NCI-H524 treated with DMSO at 0.1 percent for 48 hours (cell line): ENCODE measurements at places on chromosomes 5 and 9.

DNA sequence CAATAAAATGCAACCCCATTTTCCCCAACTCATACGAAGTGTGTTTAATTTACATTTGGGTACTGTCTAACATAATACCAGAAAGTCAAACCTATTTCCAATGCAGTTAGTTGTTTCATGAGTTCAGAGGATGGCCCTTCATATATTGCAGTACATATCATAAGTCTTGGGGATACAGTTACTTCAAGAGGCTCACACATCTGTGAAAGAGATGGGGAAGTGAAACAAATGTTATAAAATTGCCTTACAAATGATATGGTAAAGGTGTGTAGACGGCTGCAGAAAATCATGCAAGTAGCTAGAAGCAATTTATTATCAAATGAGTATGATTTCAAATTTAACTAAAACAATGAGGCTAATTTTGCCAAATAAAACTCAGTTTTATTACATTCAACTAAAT is 219.0 kb upstream of the CDH12 start:
- DNase-seq = no peak

GRCh38 chr9:12670006-12670405 is 23.2 kb upstream of the TYRP1 start:
- peak; percentile 8 for DNase-seq

DNA sequence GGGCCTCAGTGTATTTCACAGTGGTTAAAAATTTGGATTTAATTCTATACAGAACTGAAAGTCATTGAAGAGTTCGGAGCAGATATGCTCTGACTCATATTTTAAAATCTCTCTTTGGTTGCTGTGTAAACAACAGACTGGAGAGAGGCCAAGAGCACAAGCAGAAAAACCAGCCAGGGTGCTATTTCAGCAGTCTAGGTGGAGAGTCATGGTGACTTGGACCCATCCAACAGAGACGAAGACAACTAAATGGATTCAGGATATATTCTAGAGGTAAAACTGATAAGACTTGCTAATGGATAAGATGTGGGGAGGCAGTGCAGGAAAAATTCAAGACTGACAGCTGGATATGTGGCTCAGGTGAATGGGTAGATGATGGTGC is 168.9 kb downstream of the MAPKAP1 start:
- DNase-seq = no peak

- no peak for DNase-seq
These were observed 20.6 kb downstream of the GGTA1 start for GRCh38 chr9:121478816-121479676.

- no peak for DNase-seq
These were observed 5.5 kb upstream of the DNAJC21 start for GRCh38 chr5:34923694-34924461.

GRCh38 chr5:72456391-72457074 is 50.7 kb downstream of the ZNF366 start:
- peak; percentile 9 for DNase-seq

DNA sequence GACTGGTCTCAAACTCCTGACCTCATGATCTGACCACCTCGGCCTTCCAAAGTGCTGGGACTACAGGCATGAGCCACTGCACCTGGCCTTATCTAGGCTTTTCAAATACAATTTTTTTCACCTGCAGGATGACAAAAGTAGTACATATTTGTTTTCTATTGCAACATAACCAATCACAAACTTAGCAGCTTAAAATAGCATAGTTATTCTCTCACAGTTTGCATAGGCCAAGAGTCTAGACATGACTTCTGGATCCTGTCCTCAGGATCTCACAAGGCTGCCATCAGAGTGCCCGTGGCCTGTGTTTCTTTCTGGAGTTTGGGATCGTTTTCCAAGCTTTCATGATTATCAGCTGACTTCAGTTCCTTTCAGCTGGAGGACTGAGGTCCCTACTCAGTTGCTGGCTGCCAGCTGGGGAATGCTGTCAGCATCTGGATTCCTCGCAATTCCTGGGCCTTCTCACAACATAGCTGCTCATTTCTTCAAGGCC is 348.9 kb downstream of the ARHGEF28 start:
- no peak for DNase-seq

- DNase-seq = no peak
These were observed 8.8 kb downstream of the PAX5 start for GRCh38 chr9:37025071-37025822.

- no peak for DNase-seq
These were observed 7.2 kb downstream of the SLC6A3 start for GRCh38 chr5:1437876-1438559.

GRCh38 chr5:433836-434235 is 9.1 kb upstream of the EXOC3 start:
- DNase-seq = no peak

DNA sequence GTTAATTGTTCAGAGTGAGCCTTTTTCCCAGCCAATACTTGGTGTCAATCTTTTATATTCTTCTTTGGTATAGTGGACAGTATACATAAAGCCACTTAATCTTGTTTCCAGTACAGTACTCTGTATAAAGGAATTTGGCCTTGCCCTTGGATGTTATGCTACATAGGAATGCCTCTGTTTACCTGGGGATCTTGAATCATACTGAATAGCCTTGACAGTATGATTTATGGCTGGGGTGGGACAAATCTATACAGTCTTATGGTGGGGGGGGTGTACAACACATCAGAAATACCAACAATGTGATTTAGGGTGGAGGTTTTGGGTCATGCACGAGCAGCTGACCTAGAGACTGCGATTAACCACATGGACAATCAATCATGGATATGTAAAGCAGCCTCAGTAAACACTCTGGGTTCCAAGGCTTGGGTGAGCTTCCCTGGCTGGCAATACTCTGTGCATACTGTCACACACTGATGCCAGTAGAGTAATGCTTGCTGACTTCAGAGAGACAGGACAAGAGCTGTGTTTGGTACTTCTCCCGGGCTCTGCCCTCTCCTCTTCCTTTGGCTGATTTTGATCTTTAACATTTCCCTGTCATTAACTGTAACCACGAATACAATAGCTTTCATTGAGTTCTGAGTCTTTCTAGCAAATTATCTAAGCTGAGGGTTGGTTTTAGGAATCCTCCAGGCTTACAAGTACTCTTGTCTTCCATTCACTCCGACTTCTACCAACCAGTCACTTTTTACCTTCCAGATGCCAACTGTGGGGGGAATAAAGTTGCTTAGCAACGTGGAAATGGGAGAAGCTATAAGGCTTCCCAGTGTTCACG is 84.6 kb downstream of the IARS1 start:
- DNase-seq = no peak

DNA sequence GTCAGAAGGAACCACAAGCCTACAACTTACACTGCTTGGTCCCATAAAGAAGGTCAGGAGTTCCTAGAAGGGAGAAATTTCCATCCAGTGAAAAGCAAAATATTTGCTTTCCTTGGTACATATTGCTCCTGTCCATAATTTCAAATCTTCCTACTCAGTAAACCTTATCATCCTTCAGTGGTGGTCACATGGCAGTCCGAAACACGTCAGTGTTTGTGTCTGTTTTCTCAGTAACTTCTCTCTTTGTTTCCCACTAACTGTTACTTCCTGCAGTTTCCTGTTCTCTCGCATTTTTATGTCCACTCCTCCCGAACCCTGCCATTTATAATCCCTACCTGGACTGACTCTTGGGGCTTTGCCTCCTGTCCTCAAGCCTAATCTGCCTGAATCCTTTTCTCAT is 129.1 kb downstream of the FANCC start:
- DNase-seq = no peak

DNA sequence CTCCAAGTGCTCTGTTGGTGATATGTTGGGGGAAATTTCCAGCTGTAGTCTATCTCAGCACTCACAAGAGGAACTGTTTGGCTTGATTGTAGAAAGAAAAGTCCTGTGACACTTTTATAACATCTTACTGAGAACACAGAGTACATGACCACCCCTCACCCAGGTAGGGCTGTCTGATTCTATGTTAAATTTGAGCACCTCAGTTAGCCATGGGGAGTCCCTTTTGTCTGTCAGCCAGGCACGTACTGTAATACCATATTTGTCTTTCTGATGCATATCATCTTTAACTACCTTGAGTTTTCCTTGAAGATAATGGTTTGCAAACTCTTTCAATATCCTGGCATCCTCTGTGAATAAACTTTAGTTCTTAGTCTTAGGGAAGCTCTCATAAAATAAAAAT is 164.5 kb downstream of the IZUMO3 start:
- DNase-seq = no peak

DNA sequence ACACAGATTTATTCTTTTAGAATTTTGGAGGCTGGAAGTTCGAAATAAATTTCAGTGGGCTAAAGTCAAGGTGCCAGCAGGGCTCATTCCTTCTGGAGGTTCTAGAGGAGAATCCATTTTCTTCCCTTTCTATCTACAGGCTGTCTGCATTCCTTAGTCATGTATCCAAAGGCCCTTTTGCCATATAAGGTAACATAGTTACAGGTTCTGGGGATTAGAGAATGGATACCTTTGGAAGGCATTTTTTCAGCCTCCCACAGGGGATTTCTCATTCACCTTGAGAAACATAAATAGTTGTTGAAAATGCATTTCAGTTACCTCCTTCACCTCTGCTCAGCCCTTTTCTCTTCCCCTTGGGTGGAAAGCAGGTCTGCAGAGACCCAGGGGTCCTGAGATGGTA is 280.0 kb upstream of the MAP3K1 start:
- DNase-seq = no peak

DNA sequence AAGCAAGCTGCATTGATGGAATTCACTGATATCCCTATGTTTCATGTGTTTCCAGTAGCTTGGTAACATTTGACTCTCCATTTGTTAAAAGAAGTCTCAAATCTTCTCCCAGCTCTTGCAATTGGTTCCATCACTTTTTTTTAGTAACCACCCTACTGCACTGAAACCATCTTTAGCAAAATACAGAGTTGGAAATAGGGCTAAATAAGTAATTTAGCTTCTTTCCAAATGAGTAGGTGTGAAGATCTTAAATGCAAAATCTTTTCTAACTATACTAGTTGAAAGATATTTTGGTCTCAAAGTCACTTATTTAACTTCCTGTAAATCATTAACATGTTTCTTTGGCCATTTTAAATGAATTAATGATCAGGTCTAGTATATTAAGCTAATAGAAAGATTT is 138.1 kb downstream of the DIRAS2 start:
- DNase-seq = no peak

DNA sequence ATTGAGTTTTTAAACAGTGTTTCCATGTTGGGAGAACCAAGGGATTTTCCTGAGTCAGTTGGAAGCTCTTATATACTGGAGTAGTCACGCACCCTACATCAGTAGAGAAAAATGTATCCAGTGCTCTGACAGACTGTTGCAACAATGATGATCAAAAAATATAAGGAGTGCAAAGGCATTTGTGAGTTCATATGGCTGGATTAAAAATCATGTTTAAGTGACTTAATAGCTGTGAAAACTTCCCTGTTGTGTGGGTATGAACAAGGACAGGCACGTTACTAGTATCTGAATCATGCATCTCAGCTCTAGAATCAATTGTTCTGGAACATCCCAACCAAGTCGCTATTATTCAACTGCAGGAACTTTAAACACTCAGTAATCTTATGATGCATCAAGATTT is 229.7 kb downstream of the ROR2 start:
- no peak for DNase-seq

DNA sequence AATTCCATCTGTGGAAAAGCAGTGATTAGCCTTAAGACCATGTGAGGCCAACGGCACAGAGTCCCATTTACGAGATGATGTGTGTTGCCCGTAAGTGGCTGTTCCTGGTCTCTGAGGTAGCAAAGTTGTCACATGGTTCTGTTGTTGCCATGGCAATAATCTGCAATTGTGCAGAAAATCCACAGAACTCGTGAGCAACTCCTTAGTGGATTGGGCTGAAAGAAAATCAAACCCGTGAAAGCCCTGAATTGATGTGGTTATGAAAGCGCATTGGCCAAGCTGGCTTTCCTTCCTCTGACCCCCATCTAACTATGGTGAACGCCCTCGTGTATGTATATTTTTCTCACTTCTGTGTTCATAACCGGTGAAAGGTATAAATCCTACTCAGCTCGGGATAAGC is 614.7 kb downstream of the EBF1 start:
- no peak for DNase-seq

DNA sequence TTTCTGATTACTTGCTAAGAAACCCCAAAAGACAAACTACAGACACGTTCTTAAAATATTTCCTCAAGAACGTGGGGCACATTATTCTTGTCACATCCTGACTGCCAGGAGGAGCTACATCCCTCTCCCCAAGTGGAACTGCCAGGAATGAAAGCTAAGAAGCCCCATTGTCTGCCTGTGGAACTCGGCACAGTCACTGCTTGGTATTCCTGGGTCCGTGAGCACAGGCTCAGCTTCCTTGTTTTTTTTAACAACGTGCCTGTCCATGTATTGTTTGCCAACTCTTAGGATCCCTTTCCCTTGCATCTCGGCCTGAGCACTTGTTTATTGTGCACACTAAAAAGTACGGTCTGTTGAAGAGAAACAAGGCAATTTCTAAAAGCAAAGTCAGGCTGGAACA is 47.0 kb upstream of the SELENOP start:
- DNase-seq = no peak

- no peak for DNase-seq
These were observed 208.0 kb upstream of the ANKRD55 start for GRCh38 chr5:56440871-56441740.

- no peak for DNase-seq
These were observed 159.8 kb downstream of the SLF1 start for GRCh38 chr5:94778299-94778698.

GRCh38 chr9:129891569-129891968 is 56.3 kb downstream of the USP20 start:
- no peak for DNase-seq

DNA sequence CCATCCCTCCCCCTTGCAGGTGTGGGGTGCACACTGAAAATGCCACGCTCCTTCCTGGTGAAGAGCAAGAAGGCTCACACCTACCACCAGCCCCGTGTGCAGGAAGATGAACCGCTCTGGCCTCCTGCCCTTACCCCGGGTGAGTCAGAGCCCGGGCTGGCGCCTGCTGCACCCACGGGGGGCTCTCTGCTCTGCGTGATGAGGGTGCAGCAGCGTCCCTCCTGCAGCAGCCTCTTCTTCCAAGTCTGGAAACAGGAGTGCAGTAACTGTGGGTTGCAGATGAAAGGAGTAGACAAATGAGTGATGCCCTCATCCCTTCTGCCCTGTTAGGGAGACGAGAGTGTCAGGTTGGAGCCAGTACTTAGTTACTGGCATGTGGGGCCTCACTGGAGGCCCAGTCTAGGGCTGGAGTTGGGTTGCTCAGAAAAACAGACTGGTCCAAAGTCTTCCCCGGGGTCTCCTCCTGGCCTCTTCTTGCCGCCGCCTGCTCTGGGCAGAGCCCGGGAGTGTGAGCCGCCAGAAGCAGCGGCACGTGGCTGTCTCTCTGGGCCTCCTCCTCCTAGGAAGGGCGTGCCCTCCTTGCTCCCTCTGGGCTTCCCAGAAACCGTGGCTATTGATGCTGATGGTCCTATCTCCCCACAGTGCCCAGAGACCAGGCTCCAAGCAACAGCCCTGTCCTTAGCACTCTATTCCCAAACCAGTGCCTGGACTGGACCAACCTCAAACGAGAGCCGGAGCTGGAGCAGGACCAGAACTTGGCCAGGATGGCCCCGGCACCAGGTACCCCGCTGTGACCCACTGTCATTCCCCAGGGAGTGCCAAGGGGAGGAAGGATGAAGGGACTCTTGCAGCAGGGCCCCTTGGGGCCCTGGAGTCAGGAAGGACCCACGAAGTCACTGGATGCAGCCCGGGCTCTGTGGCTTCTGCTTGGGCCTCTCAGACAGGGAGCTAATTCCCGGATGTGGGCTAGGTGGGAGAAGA is 8.4 kb downstream of the GFI1B start:
- no peak for DNase-seq

GRCh38 chr5:124457101-124457500 is 289.3 kb downstream of the ZNF608 start:
- no peak for DNase-seq

GRCh38 chr9:130610862-130611707 is 31.7 kb downstream of the FUBP3 start:
- no peak for DNase-seq

- DNase-seq = no peak
These were observed 428.8 kb downstream of the CAAP1 start for GRCh38 chr9:26463837-26464236.
